Lower leg skin (tissue), 4 donors: ENCODE measurements at places on chromosomes 12 and 14. TPM values are rescaled to one million over a fixed set of nuclear protein-coding genes. Genes with fewer than 3 reads are reported as not detected.
A peak's percentile ranks its signal among the peaks of the same experiment; 100 is the strongest.

- no peak for DNase-seq
Measured at GRCh38 chr12:19683178-19683927, 244.1 kb downstream of the AEBP2 start.

DNA sequence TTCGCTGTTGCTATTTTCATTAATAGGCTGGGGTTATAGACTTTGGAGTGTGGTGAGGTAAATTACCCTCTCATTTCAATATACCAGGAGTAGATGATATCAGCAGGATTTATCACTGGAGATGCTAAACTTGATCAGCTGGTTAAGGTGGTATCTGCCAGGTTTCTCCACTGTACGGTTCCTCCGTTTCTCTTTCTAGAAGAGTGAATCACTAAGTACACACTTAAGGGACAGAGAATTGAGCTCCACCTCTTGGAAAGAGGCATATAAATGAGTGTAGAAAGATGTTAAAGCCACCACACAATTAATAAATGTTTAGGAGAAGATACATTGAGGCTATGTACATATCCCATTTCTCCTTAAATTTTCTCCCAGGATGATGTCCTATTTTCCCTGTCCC, 277.4 kb upstream of the GRIP1 start:
- no peak for DNase-seq

GRCh38 chr12:40655451-40655850, 36.8 kb upstream of the CNTN1 start:
- DNase-seq, result no peak

The LRIG3 gene
- total RNA-seq, result 87.7 TPM

GRCh38 chr12:68465227-68465626, 133.1 kb upstream of the MDM1 start:
- no peak for DNase-seq

The AMHR2 gene
- total RNA-seq, result not detected

- no peak for DNase-seq
Measured at GRCh38 chr14:34021096-34021495, 70.2 kb upstream of the EGLN3 start.

DNA sequence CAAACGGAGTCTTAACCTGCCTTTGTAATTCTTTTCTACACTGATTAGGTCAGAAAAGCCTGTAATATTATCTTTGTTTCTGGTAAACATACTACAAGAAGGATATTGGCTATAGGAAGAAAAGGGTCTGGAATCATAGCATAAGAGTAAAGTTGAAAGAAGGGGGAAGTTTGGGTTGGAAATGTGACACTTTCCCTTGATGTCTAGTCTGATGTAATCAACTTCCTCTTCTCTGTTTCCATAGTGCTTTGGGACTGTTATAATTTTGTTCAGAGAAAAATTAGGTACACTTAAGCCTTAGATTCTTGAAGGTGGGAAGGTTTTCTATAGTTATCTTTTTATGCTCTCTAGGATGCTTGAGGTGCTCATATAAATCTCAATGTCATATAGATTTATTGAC, 322.2 kb downstream of the AEBP2 start:
- no peak for DNase-seq

The FUT8 gene
- total RNA-seq, result 26.4 TPM

The SMIM41 gene
- not detected for total RNA-seq

The CDKL1 gene
- total RNA-seq, result 12.5 TPM

DNA sequence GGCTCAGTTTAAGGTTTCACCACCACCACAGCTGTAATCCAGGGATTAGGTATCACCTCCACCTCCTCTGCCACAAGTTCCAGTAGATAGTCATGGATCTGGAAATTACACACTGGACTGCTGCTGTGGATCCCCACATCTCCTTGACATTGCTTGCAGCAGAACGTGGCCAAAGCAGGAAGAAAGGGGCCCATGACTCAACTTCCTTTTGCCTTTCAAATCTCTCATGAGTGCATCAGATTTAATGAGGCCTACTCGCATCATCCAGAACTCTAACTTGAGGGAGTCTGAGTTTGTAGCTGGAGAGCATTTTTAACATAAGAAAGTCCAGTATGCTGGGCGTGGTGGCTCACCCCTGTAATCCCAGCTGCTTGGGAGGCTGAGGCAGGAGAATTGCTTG, 29.2 kb upstream of the TMED10 start:
- DNase-seq, result no peak

The LRFN5 gene
- 0.88 TPM for total RNA-seq

- no peak for DNase-seq
Measured at GRCh38 chr14:69880893-69881292, 1.7 kb downstream of the SMOC1 start.

DNA sequence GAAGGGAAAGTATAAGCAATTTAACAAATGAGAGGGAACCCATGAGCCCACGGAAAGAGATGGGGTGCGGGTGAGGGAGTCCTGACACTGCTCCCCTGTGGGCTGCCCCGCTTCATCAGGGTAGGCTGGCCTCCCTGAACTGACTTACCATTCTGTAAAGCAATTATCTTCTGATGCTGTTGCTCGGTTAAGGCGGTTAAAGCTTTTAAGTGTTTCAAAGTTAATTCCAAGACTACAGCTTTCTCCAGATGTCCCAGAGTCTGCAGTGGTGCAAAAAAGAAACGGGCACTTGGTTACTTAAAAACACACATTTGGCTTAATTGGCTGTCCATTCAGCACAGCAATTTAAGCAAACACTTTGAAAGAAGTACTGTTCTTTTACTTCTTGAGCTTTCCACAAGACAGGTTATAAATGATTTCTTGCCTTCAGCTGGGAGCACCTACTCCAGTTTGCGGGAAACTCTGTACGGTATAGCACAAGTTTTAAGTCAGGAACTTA, 1.3 kb downstream of the BHLHE41 start:
- DNase-seq, result no peak

- peak; percentile 82 for DNase-seq
Measured at GRCh38 chr12:52214421-52214802, 18.6 kb upstream of the KRT7 start.

DNA sequence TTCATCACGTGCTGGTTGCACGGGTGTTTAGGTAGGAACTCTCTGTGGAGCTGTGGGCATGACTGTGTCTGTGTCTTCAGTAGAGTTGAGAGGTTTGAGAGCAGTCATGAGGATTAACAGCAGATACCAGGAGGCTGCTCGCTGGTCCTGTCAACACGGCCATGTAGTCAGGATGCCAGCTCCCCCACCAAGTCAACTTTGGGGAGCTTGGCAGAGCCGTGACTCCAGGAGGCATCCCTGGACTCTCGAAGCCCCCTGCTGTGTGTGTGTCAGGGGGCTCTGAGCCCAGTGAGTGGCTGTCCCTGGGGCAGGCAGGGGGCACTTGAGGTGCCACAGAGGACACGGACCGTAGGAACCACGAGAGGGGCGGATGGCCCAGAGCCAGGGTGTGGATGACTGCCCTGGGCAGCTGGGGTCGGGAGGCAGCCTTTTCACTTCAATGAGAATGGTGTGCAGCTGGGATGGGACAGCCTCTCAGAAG, 7.2 kb upstream of the GPR132 start:
- DNase-seq, result no peak

The CDC42BPB gene
- total RNA-seq, result 174 TPM

DNA sequence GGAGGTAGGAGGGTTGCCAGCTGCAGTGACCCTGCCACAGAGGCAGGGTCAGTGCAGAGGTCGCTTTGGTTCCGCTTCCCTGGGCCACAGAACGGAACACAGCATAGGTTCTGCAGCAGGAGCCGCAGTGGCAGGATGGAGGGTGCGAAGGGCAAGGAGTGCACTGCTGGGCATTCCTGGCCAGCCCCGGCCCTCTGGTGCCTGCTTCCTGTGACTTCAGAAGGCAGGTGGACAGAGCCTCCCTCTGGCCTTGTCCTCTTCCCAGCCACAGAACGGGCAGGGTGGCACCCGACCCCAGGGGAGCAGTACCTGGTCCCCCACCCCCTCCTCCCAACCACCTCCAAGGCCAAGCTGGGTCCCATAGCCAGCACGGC, 37.7 kb downstream of the SLC8B1 start:
- no peak for DNase-seq

The TNS2 gene
- total RNA-seq, result 72.6 TPM

GRCh38 chr14:24432259-24433131, 2.7 kb downstream of the KHNYN start:
- no peak for DNase-seq

- no peak for DNase-seq
Measured at GRCh38 chr14:91848504-91849001, 18.8 kb downstream of the TC2N start.

GRCh38 chr14:30840086-30840779, 34.1 kb upstream of the COCH start:
- no peak for DNase-seq

The TAS2R10 gene
- not detected for total RNA-seq

DNA sequence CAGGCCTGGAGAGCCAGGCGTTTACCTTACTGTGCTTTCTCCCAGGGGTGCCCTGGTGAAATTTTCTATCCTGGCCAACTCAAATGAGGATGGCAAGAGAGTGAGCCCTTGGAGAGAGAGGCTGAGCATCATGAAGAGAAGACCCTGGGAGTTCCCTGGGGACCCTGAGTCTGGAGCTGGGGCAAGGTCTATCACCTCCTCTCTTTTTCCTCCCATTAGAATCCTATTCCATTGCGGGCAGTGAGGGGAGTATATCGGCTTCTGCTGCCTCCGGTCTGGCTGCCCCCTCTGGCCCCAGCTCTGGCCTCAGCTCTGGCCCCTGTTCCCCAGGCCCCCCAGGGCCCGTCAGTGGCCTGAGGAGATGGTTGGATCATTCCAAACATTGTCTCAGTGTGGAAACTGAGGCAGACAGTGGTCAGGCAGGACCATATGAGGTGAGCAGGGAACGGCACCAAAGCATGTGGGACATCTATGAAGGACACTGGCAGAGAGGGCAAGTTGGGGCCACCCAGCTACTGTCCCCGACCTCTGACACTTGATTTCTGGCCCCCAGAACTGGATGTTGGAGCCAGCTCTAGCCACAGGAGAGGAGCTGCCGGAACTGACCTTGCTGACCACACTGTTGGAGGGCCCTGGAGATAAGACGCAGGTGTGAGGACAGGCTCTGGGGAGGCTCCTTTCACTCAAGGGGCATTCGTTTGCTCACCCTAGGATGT, 1.6 kb downstream of the ARHGEF25 start:
- DNase-seq, result no peak

DNA sequence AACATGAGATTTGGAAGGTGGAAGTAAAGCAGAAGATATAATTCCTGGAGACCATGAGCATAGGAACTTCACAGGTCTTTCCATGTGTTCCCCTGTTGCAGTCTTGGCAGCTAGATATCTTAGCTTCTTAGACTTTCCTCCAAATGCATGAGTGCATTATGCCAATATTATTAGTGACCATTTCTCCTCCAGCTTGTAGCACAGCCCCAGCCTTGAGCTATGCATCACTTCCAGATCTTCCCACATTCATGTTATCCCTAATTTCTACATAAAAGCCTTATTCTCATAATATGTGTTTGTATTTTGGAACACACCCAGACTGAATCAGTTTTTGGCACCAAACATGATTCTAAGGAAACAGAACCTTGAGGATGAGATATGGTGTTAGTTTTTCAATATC, 11.0 kb downstream of the CLEC2B start:
- no peak for DNase-seq

DNA sequence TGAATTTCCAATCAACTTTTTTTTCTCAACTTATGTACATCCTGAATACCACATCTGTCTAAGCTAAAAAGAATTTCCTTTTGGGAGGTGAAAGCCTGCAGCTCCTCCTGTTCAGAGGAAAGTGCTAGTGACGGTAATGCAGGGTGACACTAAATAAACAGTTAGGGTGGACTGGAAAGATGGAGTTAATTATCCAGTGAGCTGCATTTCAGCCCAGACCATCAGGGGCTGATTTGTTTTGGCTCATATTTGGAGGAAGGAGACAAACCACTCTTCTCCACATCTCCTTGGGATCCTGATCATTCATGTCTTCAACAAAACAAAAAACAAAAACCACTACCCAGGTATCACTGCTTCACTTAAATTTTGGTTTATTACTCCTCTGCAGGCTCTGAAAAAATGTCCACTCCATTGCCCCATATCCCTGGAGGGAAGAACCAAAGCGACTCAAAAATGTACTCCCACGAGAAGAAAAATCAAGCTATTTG, 5.1 kb upstream of the SIX1 start:
- no peak for DNase-seq

DNA sequence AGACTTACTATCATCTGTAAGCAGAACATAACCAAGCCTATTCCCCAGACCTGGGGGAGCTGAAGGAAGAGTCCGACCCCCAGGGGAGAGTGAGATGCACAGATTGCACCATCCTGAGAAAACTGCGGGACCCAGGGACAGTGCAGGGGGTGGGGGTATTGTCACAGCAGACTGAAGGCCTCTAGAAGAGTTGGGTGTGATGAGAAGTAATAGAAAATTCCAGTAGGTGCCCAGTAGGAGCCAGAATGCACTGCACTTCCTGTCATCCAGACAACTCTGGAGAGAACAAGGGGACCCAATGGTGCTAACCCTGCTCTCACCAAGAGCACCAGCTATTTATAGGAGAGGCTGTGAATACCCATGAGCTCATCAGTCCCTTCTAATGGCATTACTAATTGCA, 190.1 kb downstream of the BCL11B start:
- DNase-seq, result no peak

GRCh38 chr12:9707356-9707755, 25.5 kb downstream of the CLECL1 start:
- DNase-seq, result no peak

The KIF5A gene
- total RNA-seq, result 0.16 TPM

The INHBC gene
- total RNA-seq, result not detected

The ADAM20 gene
- not detected for total RNA-seq

- peak; percentile 22 for DNase-seq
Measured at GRCh38 chr14:20400965-20401593, 12.2 kb downstream of the TEP1 start.

DNA sequence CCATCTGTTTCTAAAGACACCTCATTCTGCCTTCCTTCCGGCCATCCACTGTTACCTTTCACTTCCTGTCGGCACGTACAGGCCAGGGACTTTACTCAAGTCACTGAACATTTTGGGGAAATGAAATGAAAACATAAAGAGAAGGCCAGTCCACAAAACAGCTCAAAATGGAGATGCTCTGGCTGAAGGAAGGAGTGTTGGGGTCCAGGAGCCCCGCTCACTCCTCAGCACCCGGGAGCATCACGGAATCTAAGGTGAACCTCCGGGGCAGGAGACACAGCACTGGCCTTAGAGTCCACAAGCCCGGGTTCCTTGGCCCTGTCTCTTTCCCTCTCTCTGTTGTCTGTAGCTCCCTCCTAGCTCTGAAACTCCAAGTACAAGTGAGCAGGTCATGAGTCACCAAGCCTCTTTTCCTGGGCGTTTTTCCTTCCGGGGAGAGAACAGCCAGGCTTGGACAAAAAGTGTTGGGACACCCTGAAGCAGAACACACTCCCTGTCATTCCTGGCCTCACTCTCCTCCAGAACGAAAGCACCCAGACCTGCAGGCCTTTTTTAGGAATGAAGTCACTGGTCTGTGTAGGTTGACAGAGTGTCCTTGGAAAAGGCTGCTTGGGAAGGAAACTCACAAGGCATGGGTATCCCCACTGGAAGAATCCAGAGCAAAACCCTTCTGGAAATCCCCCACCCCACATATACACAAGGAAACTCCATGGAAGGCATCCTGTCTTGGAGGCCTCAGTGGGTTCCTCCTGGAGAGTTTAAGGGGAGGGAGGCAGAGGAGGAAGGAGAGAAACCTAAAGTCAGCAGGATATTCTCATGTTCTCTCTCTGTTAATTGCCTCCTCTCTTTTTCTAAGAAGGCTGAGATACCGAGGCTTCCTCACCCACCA, 245.3 kb downstream of the ZFP36L1 start:
- peak; percentile 94 for DNase-seq

The TAS2R30 gene
- 1.8 TPM for total RNA-seq

GRCh38 chr12:110262442-110263388, 18.3 kb upstream of the ATP2A2 start:
- DNase-seq, result no peak

The PMEL gene
- 49.3 TPM for total RNA-seq

- no peak for DNase-seq
Measured at GRCh38 chr12:93008044-93008778, 79.1 kb upstream of the EEA1 start.

GRCh38 chr14:55458800-55459515, 18.5 kb upstream of the TBPL2 start:
- no peak for DNase-seq
